ENCODE measurements at places on chromosomes 11 and 22. TPM values are rescaled to one million over a fixed set of nuclear protein-coding genes. Genes with fewer than 3 reads are reported as not detected.

The MMP7 gene
- total RNA-seq, result 40.5 TPM

The ARHGEF17 gene
- 17.9 TPM for total RNA-seq

The APOA5 gene
- total RNA-seq, result not detected

DNA sequence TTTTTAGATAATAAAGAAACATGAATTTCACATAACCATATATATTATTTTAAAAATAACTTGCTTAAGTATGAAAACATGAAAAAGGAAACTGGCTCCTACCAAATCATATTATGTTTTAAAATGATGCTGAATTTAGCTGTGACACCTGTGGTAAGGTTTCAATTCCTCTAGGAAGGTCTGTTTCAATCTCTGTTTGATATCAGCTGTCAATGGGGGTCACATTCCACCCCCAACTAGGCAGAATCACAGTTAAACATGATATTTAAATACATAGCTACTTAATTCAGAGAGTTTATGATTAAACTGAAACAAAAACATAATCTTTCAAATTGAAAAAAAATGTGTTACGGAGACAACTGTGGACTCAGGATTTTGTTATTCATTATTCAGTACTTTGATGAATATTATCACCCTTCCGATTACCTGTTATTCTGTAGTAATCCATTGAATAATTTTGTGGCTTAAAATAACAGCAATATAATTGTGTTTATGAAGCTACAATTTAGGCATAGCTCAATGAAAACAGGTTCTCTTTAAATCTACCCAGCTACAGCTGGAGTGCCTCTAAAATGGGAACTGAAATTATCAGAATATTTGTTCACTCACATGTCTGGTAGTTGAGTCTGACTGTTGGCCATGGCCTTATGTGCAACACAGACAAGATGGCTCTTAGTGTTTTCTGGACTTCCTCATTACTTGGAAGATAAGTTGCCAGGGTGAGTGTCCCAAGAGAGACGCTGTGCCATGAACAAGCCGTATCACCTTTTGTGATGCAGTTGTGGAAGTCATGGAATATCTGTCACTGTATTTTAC is 244.6 kb upstream of the ANO3 start:
- no peaks in the 10 kb centered on the region for H3K36me3 ChIP-seq
- no peak overlapping the region for H3K4me3 ChIP-seq
- no peaks in the 10 kb centered on the region for H3K27me3 ChIP-seq
- no peaks in the 10 kb centered on the region for H3K4me1 ChIP-seq
- H3K27ac ChIP-seq, result no peak overlapping the region
- no peak for DNase-seq

- no peak for DNase-seq
- no peak overlapping the region for H3K4me3 ChIP-seq
- no peaks in the 10 kb centered on the region for H3K4me1 ChIP-seq
- no peaks in the 10 kb centered on the region for H3K36me3 ChIP-seq
- no peak overlapping the region for H3K27ac ChIP-seq
Observed at GRCh38 chr22:42950281-42950680, 64.7 kb downstream of the PACSIN2 start.

DNA sequence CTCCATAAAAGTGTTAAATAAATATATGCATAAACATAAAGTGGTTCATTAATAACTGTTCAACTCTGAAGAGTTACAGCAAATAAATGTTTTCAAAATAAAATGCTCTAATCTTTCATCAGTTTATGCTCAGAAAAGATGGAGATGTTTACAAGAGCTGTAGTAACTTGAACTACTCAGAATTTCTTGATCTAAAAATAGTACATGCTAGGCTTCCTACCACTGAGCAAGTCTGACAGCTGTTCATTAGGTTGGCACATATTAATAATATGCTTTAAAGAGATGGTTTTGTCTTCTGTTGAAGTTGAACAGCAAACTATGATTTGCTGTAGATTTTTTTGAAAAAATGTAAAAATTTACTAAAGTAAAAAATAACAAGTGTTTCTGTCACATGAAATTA is 10.8 kb upstream of the SLN start:
- H3K4me3 ChIP-seq, result no peak overlapping the region
- H3K27ac ChIP-seq, result no peak overlapping the region
- H3K36me3 ChIP-seq, result no peaks in the 10 kb centered on the region
- DNase-seq, result no peak
- H3K27me3 ChIP-seq, result no peaks in the 10 kb centered on the region
- no peaks in the 10 kb centered on the region for H3K4me1 ChIP-seq

DNA sequence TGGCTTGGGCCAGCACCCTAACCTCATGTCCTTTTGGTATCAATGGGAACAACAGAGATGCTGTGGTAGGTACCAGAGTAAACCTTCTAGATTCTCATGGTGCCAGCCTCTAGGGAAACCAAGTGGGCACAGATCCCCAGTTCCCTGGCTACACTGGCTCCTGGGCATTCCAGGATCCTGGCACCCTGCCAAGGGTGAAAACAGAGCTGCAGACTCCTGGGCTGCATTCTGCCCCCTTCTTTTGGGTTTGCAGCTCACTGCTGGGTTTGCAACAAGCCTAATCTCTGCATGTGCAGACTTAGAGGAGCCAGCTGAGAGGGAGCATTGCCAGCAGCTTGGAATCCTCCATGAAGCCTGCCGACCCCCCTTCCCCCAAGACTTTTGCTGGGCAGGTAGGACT is 30.6 kb downstream of the PRDM11 start:
- no peak for DNase-seq
- H3K27me3 ChIP-seq, result no peaks in the 10 kb centered on the region
- no peak overlapping the region for H3K27ac ChIP-seq

Data from uterus (tissue), 4 donors.